GM23248 (cell line): ENCODE measurements at places on chromosomes 6 and 20. TPM values are rescaled to one million over a fixed set of nuclear protein-coding genes. Genes with fewer than 3 reads are reported as not detected.
A peak's percentile ranks its signal among the peaks of the same experiment; 100 is the strongest.

- H3K4me1 ChIP-seq, result peaks cover 20% of the 10 kb centered on the region
- peak overlapping the region; percentile 88 for H3K4me3 ChIP-seq
- DNase-seq, result no peak
Observed at GRCh38 chr6:110815015-110815410, 256 bp downstream of the CDK19 start.

SCGN gene
- total RNA-seq, result not detected in 2 replicates

DNA sequence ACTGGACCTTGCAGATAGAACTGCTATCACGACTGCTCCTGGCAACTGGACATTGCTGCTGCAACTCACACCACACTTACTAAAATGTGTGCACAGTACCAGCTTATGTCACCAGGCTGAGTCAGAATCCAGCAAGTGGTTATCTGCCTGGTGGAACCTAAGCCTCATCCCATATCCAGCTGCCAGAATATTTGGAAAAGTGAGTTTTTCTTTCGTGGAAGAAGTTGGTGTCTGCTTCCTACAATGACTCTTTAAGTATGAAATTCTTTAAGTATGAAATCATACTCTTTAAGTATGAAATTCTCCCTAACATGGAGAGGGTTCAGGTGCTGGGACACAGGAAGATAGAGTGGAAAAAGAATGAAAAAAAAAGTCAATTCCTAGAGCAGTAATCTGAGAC, 16.4 kb upstream of the POLR1H start:
- no peaks in the 10 kb centered on the region for H3K27me3 ChIP-seq
- peak overlapping the region; percentile 48 for H3K27ac ChIP-seq
- H3K4me3 ChIP-seq, result no peak overlapping the region

DNA sequence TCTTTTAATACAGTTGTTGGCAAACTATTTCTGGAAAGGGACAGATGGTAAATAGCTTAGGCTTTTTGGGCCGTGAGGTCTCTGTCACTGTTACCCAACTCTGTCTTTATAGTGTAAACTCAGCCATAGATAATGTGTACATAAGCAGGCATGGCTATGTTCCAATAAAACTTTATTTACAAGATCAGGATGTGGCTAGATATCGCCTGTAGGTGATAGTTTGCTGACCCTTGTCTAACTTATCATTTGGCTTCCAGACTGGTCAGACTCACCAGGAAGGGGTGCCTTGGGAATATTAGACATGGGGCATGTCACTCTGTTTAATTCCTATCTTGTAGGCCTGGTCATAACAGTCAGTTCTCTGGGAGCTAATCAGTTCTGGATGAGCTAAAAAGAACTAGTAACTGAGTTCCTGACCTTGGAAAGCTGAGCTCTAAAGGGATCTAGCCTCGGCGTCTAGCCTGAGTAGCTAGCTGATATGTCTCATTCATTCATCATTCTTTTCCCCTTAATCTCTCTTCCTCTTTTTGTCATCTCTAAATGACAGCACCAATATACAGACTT, 163.6 kb downstream of the SLC16A10 start:
- H3K4me3 ChIP-seq, result no peak overlapping the region
- no peaks in the 10 kb centered on the region for H3K27me3 ChIP-seq
- H3K4me1 ChIP-seq, result no peaks in the 10 kb centered on the region
- H3K36me3 ChIP-seq, result no peaks in the 10 kb centered on the region

DNA sequence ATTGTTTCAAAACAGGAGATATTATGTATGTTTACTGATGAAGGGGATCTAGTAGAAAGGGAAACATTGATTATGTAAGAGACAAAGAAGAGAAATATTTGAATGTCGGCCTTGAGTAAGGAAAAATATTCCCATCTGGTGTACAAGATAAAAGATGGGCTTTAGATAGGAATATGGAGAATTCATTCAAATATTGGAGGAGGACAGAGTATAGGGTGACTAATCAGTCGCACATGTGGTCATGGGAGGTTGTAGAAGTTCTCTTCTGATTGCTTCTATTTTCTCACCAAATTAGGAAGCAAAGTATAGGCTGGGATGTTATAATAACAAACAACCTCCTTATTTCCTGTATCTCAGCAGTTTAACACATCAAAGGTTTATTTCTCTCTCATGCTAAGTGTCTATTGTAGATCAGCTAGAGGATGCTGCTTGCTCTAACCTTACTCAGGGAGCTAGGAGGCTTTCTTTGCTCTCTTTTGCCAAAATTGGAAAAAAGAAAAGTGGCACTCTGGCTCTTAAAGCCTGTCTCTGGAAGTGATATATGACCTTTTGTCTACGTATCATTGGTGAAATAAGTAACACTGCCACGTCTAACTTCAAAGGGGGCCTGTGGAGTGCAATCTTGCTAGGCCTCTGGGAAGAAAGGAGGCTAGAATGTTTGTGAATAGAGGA, 1.2 kb upstream of the HDDC2 start:
- H3K27ac ChIP-seq, result no peak overlapping the region
- H3K36me3 ChIP-seq, result peaks cover 17% of the 10 kb centered on the region
- no peak for DNase-seq

GRCh38 chr6:73121421-73121993, 103.8 kb downstream of the KHDC1L start:
- no peak overlapping the region for H3K4me3 ChIP-seq
- DNase-seq, result peak; percentile 66
- H3K27ac ChIP-seq, result no peak overlapping the region
- H3K36me3 ChIP-seq, result no peaks in the 10 kb centered on the region

DNA sequence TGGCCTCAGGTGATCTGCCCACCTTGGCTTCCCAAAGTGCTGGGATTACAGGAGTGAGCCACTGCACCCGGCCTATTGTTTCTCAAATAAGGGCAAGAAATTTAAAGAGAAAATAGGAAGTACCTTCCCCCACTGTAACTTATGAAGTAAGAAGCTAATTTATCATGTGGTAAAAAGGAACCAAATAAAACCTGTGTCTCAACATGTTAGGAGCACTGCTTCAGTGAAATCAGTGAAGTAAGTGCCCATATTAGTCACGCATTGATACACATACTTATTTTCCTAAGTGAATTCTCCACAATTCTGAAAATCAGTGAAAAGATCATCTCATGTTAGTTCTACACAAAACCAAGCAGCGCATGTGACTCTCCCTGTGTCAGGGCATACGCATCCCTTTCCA, 14.2 kb upstream of the LPA start:
- no peak overlapping the region for H3K27ac ChIP-seq
- no peaks in the 10 kb centered on the region for H3K27me3 ChIP-seq
- H3K4me1 ChIP-seq, result no peaks in the 10 kb centered on the region
- DNase-seq, result no peak

- H3K27ac ChIP-seq, result no peak overlapping the region
- DNase-seq, result no peak
- no peaks in the 10 kb centered on the region for H3K36me3 ChIP-seq
- H3K4me3 ChIP-seq, result no peak overlapping the region
- H3K4me1 ChIP-seq, result no peaks in the 10 kb centered on the region
Observed at GRCh38 chr20:40941133-40941610, 87.5 kb upstream of the TOP1 start.

- no peaks in the 10 kb centered on the region for H3K27me3 ChIP-seq
- no peak for DNase-seq
- H3K4me3 ChIP-seq, result no peak overlapping the region
Observed at GRCh38 chr6:134698228-134698627, 251.7 kb downstream of the ALDH8A1 start.

DNA sequence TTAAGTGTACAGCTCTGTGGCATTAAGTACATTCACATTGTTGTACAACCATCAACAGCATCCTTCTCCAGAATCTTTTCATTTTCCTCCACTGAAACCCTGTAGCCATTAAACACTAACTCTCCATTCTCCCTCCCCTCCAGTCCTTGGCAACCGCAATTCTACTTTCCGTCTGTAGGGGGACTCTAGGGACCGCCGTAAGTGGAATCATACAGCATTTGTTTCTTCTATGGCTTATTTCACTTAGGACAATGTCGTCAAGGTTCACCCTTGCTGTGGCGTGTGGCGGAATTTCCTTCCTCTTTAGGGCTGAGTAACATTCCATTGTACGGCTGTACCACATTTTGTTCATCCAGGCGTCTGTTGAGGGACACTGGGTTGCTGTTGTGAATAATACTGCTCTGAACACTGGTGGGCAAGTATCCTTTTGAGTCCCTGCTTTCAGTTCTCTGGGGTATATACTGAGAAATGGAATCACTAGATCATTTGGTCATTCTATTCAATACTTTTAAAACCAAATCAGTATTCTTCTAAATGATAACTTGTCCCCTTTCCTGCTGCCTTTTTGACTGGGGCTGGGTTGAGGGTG, 50.7 kb downstream of the PPP1R3G start:
- H3K27me3 ChIP-seq, result no peaks in the 10 kb centered on the region
- peak; percentile 43 for DNase-seq
- H3K27ac ChIP-seq, result no peak overlapping the region
- no peaks in the 10 kb centered on the region for H3K36me3 ChIP-seq
- no peak overlapping the region for H3K4me3 ChIP-seq

DNA sequence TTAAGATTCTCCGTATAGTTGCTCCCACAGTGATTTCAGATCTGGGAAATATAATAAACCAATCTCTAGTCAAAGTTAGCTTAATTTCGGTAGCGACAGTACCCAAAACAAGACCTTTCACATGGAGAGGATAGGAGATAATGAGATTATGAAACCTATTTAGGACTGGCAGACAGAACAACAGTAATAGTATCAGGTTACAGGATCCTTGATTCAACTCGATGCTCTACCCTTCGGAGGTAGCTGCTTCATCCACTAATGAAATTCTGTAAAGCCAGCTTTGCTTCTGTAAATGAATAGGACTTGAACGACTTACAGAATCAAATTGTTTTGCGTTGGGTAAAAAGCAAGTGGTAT, 534 bp upstream of the AKIRIN2 start:
- no peaks in the 10 kb centered on the region for H3K36me3 ChIP-seq
- H3K4me1 ChIP-seq, result peaks cover 45% of the 10 kb centered on the region
- H3K4me3 ChIP-seq, result peak overlapping the region; percentile 94
- no peaks in the 10 kb centered on the region for H3K27me3 ChIP-seq
- DNase-seq, result peak; percentile 71
- H3K27ac ChIP-seq, result peak overlapping the region; percentile 92

PACRG gene
- 0.13 TPM in 1 of 2 replicates, not detected in the other for total RNA-seq

SMLR1 gene
- not detected in 2 replicates for total RNA-seq

- no peak overlapping the region for H3K4me3 ChIP-seq
- H3K27ac ChIP-seq, result no peak overlapping the region
- peaks cover 18% of the 10 kb centered on the region for H3K4me1 ChIP-seq
- H3K27me3 ChIP-seq, result no peaks in the 10 kb centered on the region
- H3K36me3 ChIP-seq, result 0 out of 2 replicates have a peak, but pooled peaks cover 1% of the 10 kb centered on the region
Observed at GRCh38 chr6:144090384-144090783, 5.0 kb downstream of the SF3B5 start.

PREX1 gene
- 0.63 and 0.65 TPM in 2 replicates for total RNA-seq

DNA sequence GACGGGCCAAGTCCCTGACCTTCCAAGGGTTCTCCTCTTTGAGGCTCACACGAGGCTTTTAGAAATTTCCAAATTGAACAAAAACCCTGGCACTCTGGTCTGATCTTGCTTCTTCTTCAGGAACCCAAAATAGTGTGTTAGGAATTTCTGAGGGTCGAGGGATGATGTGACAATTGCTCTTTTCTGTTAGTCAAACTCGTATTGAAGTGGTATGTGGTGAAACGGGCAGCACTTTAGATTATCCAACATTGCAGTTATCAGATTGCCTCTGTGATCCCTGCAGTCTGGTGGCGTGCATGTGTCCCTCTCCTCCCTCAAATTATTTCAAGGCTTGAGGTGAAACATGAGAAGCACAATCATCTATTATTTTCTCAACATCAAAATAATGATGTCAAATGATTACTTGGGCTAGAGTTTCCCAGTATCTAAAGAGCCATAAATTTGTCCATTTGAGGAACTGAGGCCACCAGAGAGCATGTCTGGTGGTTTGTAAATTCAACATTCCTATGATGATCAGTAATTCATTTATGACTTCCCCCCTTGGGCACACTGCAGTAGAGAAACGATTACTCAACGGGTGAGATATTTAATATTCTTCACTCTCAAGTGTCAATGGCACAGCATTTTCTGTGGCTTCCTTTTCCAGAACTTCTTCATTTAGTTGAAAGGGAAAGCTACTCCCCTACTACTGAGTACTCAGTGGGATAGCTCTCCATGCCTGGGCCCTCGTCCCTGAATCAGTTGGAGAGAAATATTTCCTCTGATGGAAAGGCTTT, 308.6 kb upstream of the MAP3K7 start:
- no peak overlapping the region for H3K27ac ChIP-seq
- no peaks in the 10 kb centered on the region for H3K27me3 ChIP-seq
- DNase-seq, result no peak
- H3K36me3 ChIP-seq, result no peaks in the 10 kb centered on the region

GRCh38 chr20:11677428-11677827, 240.3 kb upstream of the BTBD3 start:
- peaks cover 18% of the 10 kb centered on the region for H3K27me3 ChIP-seq
- H3K27ac ChIP-seq, result no peak overlapping the region
- no peak for DNase-seq
- no peak overlapping the region for H3K4me3 ChIP-seq
- no peaks in the 10 kb centered on the region for H3K36me3 ChIP-seq

MRPS10 gene
- total RNA-seq, result 79.8 and 82.1 TPM in 2 replicates

DNA sequence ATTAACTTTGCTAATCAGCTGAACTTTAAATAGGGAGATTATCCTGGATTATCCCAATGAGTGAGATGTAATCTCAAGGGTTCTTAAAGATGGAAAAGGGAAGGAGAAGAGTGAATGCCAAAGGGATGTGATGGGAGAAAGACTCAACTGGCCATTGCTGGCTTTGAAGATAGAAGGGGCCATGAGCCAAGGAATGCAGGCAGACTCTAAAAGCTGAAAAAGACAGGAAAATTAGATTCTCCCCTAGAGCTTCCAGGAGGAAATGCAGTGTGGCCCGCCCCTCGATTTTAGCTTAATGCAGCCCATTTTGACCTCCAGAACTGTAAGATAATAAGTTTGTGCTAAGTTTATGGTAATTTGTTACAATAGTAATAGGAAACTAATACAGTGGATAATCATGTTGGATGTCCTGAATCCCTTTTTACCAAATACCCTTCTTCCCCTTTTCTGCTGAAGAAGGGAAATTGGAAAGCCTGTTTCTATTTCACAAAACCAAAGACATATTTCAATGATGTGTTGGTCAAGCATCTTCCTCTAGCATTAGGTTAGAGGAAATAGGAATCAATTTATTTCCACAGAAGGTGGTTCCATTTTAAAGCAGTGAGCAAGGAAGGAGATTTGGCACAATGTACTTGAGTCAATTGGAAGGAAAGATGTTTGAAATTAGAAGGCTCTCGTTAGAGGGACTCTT, 3.3 kb upstream of the HDDC2 start:
- DNase-seq, result no peak
- peaks cover 7% of the 10 kb centered on the region for H3K4me1 ChIP-seq
- no peaks in the 10 kb centered on the region for H3K36me3 ChIP-seq
- no peak overlapping the region for H3K27ac ChIP-seq
